Tongue (tissue), 3 donors: ENCODE measurements at places on chromosomes 16 and 17. TPM values are rescaled to one million over a fixed set of nuclear protein-coding genes. Genes with fewer than 3 reads are reported as not detected.

HSD11B2 gene
- total RNA-seq = 7.8 TPM

ZDHHC1 gene
- 14.2 TPM for total RNA-seq

RAB26 gene
- total RNA-seq = not detected

SCARF1 gene
- total RNA-seq = 17.1 TPM

CCT6B gene
- 2.7 TPM for total RNA-seq

SLFN12L gene
- 0.62 TPM for total RNA-seq

IRF8 gene
- total RNA-seq = 12.2 TPM

CA4 gene
- 5.2 TPM for total RNA-seq

LGALS9B gene
- total RNA-seq = 4.7 TPM

NPIPA2 gene
- not detected for total RNA-seq

CES1 gene
- 0.72 TPM for total RNA-seq

NPB gene
- total RNA-seq = 1.0 TPM

KRTAP1-5 gene
- not detected for total RNA-seq

TBC1D28 gene
- total RNA-seq = not detected

KRT9 gene
- total RNA-seq = not detected

PTGES3L gene
- total RNA-seq = 61.5 TPM

SLC13A2 gene
- 1.1 TPM for total RNA-seq

OR2C1 gene
- total RNA-seq = 0.21 TPM

AATK gene
- 11.1 TPM for total RNA-seq

DOC2A gene
- total RNA-seq = 1.0 TPM

PRSS22 gene
- total RNA-seq = 18.2 TPM

CCL8 gene
- total RNA-seq = 0.51 TPM

CCDC78 gene
- 1.4 TPM for total RNA-seq

C16orf92 gene
- total RNA-seq = not detected

TBC1D3I gene
- 0.41 TPM for total RNA-seq

TLCD2 gene
- 4.3 TPM for total RNA-seq

HP gene
- 2.4 TPM for total RNA-seq
